Esophagus muscularis mucosa (tissue), 4 donors: ENCODE measurements at places on chromosomes 2 and 18. TPM values are rescaled to one million over a fixed set of nuclear protein-coding genes. Genes with fewer than 3 reads are reported as not detected.

DNA sequence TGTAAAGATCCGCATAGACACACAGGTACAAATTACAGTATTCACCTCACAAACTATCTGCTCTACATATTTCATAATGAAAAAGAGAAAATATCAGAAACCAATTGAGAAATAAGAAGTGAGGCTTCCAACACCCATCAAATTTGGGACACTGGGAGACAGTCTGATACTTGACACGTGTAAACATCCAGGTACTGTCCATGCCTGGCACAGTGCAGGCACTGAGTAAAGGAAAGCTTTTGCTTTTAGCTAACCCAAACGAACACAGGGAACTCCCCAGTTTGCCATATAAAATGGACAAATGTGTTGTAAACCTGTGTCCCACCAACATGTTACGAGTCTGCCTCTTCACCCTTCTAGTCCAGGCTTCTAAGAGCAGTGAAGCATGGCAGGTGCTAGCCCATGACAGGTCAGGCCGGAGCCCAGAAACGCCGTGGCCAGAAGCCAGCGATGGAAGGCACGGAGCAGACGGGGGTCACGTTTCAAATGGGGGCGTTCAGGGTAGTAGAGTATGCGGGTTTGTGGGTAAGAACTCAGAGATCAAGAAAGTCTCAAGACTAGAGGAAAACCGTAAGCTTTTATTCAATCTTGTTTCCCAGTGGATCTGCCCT lies 27.0 kb downstream of the CDH2 start:
- no peak for DNase-seq

DNA sequence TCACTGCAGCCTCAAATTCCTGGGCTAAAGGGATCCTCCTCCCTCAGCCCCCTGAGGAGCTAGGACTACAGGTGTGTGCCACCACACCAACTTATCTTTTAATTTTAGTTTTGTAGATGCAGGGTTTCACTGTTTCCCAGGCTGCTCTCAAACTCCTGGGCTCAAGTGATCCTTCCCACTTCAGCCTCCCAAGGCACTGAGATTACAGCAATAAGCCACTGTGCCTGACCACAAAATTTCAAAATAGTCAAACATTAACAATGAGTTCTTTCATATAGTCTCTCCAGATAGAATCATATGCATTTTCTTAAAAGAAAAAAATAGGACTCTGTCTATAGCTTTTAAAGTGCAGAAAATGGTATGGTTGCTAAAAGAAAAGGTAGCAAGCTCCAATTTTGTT lies 24.9 kb upstream of the PID1 start:
- no peak for DNase-seq

Gene UGT1A3
- total RNA-seq, result not detected

DNA sequence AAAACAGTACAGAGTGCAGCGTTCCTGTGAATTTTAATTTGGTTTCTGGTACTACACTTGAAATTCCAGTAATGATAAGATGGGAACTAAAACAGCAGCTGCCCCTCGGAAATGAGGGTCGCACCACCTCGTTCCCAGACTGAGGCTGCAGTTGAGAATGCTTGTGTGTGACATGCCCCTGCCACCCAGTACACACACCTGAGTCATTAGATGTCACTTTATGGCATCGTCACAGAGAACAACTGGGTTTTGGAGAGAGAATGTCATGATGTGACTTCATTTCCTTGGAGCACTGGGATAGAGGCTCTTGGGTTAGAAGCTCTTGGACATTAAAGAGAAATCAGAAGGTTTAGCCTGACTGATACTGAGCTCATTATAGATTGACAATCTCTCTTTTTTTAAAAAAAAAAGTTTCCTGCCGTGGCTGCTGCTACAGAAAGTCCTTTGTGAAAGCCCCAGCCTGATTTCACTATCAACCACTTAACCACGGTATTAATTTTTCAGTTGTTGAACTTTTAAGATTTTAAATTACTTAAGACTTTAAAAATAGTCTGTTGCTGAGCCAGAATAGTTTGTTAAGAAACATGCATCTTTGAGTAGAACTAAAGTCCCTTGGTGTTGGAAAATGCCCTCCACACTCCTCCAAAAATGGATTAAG lies 24.5 kb downstream of the BCL2L11 start:
- no peak for DNase-seq

DNA sequence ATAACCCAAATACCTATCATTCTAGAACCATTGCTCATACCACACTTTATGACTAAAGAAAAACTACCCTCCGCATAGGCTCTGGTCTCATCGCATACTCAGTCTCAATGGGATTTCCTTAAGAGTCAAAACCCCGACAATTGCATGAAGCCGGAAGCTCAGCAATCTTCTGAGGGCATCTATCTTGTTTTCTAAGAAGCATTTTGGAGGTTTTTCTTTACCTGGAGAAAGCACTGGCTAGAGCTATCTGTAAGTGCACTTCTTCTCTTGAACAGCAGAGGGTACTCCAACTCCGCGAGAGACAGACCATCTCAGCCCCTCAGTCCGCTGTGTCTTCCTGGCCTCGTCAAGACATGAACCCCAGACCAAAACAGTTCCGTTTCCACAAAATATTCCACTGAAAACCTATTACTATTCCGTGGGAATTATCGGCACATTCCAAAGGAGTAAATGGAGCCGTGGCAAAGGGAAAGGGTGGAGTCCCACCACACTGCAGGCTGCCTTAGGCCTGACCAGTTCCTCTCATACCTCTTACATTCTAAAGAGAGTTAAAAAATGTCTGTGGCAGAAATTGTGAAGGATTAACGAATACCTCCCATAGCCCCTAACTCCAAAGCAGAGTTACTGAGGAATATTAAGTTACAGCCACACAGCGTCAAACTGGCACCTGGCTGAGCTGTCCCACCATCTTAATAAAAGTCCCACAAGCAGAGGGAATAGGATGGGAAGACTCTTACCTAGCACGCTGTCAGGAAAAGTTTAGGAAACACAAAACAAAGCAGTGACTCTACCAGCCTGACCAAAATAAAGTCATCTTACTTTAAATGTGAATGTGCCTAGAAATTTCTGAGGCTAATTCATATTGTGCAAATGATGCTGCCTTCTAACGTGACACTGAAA lies 325.6 kb upstream of the VRK2 start:
- no peak for DNase-seq

Gene HDLBP
- 320 TPM for total RNA-seq

Gene KIF3C
- 14.3 TPM for total RNA-seq

- DNase-seq, result no peak
Observed at GRCh38 chr2:181255651-181256050, 201.5 kb upstream of the ITGA4 start.

Gene GCA
- total RNA-seq, result 34.3 TPM

Gene RAB6D
- 0.13 TPM for total RNA-seq

Gene IGFBP5
- 1,471 TPM for total RNA-seq

DNA sequence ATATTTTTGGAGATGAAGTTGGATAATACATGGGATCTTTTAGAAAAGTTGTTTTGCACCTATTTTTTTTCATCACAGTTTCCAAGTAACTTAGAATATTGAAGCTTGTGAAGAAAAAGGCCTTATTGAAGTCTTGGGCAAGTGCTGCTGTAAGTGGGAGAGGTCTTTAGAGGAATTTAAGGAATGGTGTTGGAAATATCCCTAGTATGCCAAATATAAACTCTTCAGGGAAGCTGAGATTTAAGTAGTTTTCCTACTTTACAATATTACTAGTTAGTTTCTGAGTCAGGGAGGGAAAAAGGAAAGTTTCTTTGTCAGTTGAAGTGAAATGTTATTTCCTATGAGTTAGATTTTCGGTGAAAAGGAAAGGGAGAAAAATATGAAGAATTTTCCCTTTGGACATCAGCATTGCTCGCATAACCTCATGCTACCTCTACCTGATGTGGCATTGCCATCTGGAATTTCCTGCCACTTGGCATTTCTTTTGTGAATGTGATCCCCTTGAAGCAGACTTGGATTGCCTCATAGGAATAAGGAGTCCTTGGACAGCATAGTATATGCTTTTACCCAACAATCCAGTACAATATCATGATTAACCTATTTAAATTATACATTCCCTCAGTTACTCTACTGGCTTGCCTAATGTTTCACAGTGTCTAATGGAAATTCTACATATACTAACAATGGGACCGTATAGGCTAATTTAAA lies 12.1 kb downstream of the PLEKHH2 start:
- DNase-seq, result no peak

GRCh38 chr2:225027061-225027762 lies 15.1 kb downstream of the DOCK10 start:
- no peak for DNase-seq

GRCh38 chr18:37483221-37483971 lies 82.2 kb downstream of the CELF4 start:
- no peak for DNase-seq

- DNase-seq, result no peak
Observed at GRCh38 chr18:45782662-45783061, 42.8 kb upstream of the SIGLEC15 start.
